ENCODE measurements at places on chromosomes 12 and 14.
A peak's percentile ranks its signal among the peaks of the same experiment; 100 is the strongest.

DNA sequence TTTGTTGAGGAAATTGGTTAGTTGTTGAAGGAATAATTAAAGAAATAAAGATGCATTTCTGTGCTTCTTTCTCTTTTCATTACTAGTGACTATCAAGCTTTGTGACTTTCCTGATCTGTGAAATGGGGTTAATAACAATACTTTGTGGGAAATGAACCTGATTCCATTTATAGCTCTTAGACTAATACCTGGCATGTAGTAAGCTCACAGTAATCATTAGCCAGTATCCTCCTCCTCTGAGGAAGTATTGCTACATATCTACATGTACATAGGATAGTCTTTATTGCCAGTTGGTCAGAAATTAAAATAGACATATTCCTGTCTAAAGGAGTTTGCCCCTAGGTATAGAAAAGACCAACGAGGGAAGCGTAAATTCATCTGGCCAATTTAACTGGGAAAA lies 1.8 kb upstream of the CCDC198 start:
- DNase-seq, result no peak

GRCh38 chr14:61368781-61369453 lies 47.5 kb downstream of the PRKCH start:
- no peak for DNase-seq

DNA sequence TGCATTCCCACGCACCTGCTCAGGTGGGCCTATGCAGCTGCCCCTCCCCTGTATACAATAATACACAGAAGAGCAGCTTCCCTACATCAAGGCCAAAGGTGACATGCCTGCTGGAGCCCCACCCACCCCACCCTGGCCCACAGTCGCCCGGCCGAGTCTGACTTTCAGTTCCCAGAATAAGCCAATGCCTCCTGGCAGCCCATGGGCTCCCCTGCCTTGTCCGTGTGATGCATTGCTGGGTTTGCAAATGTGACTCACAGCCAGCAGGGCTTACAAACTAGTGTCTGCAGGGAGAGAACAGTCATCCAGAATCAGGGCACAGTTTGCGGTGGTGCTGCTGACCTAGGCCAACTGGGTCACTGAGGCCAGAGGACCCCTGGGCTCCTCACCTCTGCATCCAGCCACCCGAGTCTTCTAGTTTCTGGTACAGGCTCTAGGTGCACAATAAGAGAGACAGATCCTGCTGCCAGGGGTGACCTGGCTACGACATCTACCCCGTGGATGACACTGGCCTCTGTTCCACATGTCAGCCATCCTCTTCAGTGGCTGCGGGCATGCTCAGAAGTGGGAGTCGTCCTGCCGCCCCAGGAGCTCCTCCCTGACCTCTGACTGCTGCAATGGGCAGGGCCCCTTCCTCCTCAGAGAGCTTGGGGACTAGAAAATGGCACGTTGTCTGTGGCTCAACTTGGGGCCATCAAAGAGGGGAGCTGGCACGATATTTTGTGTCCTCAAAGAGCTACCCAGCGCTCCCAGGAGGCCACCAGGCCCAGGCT lies 84.5 kb downstream of the CHGA start:
- DNase-seq, result peak; percentile 10

DNA sequence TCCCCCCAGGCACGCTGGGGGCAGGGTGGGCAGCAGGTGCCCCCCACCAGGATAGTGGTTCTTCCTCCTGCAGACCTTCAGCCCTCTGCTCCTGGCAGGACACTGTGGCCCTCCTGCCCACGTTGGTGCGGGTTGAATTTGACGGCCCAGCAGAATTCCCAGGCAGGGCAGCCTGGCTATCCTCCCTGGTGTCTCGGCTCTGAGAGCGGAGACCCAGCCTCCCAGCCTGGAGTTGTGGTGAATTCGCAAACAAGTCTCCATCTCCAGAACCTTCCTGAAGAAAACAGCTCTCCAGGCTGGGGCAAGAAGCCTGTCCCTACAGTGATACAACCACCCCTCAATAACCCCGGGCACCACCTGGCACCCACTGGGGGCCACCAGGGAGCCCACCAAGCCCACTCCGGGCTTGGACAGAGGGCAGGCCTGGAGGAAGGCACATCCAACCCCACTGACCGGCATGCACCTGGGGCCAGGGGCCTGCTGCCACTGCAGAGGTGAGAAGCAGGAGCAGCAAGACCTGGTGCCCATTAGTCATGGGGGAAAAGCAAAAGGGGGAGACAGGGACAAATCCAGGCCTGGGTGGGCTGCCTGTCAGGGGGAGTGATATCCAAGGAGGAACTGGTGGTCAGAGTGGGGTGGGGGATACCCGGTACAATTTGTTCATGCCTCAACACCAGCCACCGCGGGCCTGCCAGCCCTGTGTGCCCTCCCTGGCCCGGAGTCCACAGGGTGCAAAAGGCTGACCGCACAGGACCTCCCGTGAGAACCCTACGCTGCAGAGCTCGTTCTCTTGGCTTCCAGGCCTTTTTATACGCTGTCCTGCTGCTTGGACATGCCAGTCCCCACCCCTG lies 3.6 kb downstream of the ANKRD9 start:
- DNase-seq, result no peak

- DNase-seq, result no peak
Observed at GRCh38 chr14:67882986-67883555, 63.5 kb downstream of the RAD51B start.

DNA sequence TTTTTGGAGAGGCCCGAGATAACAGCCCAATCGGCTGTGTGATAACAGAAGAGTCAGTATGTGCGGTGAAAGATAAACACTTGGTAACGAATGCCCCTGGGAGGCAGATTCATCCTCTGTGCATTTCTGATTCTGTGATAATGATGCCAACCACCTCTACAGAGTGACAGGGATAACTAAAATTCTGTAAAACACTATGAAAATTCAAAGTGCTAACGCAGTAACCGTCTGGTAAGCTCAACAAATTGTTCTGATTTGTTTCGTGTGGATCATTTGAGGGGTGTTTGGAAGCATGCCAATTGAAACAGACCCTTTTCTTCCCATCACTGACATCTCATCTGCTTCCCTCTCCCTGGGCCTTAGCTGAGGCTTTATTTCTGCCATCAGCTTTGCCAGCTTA lies 76.3 kb downstream of the ESR2 start:
- no peak for DNase-seq

Measured in bone marrow (tissue), 2 donors.